ENCODE measurements at places on chromosomes 5 and 9. TPM values are rescaled to one million over a fixed set of nuclear protein-coding genes. Genes with fewer than 3 reads are reported as not detected.

GRCh38 chr5:171386861-171387344, 746 bp upstream of the NPM1 start:
- no peak for DNase-seq

DNA sequence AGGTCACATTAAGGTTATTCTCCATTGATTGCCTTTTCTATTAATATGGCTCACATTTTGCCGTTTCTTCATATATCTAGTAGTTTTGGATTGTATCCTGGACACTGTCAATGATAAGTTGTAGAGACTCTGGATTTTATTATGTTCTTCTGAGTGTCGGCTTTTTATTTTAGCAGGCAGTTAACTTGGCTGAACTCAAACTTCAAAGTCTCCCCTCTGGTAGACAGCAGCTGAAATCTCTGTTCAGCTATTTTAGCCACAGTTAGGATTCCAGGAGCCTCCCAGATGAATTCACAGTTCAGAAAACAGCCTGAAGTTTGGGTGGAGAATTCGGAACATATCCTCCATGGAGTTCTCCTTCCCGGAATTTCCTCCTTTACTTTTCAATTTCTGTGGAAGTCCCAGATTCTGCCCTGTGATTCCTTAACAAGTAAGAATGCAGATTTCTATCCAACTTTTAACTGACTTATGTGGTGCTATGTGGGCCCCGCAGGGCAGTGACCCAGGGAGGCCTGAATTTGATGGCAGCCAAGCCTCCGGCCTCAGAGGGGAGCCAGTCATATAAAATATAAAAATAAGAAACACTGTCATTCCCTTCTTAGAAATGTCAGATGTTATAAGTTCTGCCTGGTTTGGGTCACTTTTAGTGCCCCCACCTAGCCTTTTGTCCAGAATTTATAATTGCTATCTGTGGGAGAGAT, 39.3 kb upstream of the MVB12B start:
- no peak for DNase-seq

PGM5 gene
- 6.2 TPM for total RNA-seq

FOXD4L4 gene
- total RNA-seq, result 0.40 TPM

APBA1 gene
- 10.7 TPM for total RNA-seq

DNA sequence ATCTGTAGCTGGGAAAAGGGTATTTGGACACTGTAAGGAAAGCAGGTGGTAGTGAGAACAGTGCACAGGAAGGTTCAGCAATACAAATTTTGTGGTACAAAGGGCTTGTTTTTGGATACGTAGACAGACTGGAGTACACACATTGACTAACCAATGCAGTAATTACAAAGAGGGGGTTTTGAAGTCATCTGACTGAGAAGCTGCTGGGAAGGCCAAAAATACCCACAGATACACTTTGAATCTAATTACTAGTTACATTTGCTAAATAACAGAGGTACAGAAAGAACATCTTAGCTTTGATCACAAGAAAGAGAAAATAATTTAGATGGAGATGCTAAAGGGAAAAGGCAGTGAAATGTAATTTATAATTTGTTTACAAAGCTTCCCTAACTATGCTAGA, 45.9 kb downstream of the PKD2L2 start:
- DNase-seq, result no peak

SH3PXD2B gene
- total RNA-seq, result 29.1 TPM

GRCh38 chr5:145260670-145261069, 574.5 kb downstream of the PRELID2 start:
- no peak for DNase-seq

GRCh38 chr5:157025093-157025698, 33.7 kb downstream of the HAVCR1 start:
- no peak for DNase-seq

PPIC gene
- total RNA-seq, result 9.3 TPM

GRCh38 chr9:127905004-127905728, 5.8 kb upstream of the ST6GALNAC6 start:
- no peak for DNase-seq

DNA sequence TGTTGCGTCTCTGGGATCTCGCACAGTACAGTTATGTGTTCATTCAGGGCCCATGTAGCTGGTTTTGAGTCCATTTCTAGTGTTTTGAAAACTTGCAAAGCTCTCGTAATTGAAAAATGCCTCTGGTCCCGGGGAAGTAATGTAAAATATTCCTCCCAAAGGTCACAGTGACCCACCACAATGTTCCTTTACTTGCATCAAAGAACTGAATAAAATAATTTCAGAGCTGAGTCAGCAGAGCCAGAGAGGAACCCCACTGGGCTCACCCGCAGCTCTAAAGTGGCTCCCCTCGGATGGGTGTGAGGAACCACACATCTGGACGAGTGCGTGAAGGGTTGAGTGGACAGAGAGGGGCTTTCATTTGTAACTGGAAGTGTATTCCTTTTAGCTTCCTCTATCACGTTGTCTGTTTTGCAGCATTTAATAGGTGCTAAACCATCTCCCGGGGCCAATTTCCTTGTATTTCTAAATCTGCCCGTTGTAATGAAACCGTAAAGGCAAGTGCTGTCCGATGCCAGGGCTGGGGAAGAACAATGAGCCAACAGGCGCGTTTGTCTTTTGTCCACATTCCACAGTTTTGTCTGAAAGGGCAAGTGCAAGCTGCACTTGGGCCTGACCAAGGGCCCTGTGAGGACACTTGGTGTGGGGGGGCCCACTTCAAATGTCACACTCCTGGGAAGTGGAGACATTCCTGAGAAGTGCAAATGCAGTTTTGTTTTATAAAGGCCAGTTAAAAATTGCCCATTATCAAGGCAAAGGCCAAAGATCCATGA, 29.9 kb downstream of the COL5A1 start:
- DNase-seq, result no peak

FGD3 gene
- total RNA-seq, result 6.3 TPM

GRCh38 chr5:65718576-65719310, 3.2 kb downstream of the SGTB start:
- no peak for DNase-seq

DNA sequence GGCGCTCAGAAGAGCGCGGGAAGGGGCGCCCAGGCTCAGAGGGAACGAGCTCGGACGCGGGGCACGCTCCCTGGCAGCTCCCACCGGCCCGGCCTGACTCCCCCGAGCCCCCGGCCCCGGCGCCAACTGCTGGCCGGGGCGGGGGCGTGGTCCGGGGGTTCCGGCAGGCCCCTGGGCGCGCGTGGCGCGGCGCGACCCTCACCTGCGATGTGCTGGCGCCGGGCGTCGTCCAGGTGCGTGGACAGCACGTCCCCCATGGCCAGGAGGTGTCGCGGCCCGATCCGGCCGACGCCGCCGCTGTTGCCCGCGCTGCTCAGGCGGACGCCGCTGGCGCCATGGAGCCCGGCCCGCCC, 43.5 kb upstream of the STXBP1 start:
- DNase-seq, result no peak

DNA sequence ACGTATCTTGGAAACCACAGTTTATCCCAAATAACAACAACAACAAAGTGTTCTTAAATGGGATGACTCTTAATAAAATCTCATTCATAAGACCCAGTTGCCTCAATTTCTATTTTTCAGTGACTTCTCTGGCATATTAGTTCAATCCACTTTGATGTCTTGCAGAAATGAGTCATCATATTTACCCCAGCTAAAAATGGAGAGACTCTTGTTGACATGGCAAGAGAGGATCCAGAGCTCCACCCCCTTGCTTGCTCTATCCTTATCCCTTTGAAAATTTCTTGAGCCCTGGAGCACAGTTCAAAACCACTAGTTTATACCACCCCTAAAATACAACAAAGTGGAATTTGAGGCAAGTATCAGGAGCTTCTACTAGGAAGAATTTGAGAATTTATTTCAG, 20.8 kb downstream of the VCAN start:
- DNase-seq, result no peak

GRCh38 chr9:130539420-130540223, 39.8 kb upstream of the FUBP3 start:
- no peak for DNase-seq

- DNase-seq, result no peak
These were observed 114.5 kb downstream of the MTRR start for GRCh38 chr5:7983433-7983832.

SYNPO gene
- total RNA-seq, result 7.0 TPM

DNA sequence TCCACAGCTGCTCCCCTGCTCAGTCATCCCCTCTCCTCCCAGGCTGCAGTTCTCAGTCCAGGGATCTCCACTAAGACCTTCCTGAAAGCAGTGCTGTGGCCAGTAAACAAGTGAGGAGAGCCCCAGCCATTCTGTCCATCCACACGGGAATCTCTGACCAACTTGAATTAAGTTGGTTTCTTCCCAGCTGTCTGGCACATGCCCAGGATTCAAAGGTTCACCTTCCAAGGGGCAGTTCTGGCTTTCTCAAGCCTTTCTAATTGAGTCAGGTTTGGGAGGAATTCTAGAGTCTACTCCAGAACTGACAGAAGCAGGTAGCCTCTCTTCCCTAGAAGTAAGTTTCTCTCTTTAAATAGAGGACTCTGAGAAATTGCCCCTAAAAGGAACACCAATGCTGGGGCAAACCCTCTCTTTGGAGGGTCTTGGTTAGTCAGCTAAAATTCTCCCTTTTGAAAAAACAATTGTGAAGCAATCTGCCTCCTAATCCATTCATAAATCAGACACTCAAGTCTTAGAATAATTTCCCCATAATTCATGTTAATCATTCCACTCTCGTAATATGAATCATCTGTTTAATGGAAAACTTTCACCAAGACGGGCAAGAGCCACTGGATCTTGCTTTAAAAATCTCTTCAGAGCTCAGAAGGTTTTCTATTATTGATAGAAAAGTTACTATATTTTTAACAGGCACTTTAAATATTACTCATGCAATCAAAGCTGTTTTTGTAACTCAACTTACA, 133.8 kb downstream of the SPOCK1 start:
- DNase-seq, result no peak

SPATA9 gene
- total RNA-seq, result not detected

LCP2 gene
- total RNA-seq, result 7.7 TPM

TESK1 gene
- total RNA-seq, result 47.4 TPM

- no peak for DNase-seq
These were observed 218.7 kb downstream of the TRPM3 start for GRCh38 chr9:70902692-70903131.

GRCh38 chr5:2007878-2008501, 125.3 kb upstream of the IRX4 start:
- DNase-seq, result peak; percentile 84

DNA sequence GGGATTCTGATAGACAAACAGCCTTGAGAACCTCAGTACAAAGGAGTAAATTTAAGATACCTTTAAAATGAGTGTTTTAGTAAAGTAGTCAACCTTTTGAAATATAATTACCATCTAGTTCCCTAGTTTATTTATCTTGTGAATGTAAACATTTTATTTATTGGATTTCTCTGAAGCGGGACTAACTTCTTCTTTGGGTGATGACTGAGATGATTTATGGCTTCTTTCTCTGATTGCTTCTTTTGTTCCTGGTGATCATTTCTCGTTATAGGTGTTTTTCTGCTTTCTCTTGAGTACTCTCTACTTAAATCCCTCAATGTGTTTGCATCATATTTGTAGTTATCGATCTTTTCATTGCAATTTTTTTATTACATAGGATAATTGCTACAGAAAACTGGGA, 33.2 kb downstream of the PRDM6 start:
- DNase-seq, result no peak

GABRG2 gene
- not detected for total RNA-seq

DNA sequence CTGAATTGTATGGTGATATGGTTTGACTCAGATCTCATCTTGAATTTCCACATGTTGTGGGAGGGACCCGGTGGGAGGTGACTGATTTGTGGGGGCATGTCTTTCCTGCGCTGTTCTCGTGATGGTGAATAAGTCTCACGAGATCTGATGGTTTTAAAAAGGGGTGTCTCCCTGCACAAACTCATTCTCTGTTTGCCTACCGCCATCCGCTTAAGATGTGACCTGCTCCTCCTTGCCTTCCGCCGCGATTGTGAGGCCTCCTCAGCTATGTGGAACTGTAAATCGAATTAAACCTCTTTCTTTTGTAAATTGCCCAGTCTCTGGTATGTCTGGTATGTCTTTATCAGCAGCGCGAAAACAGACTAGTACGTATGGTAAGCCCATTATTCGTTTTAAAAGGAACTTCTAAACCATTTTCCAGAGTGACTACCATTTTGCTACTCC, 48.7 kb downstream of the SLC36A1 start:
- no peak for DNase-seq

DNA sequence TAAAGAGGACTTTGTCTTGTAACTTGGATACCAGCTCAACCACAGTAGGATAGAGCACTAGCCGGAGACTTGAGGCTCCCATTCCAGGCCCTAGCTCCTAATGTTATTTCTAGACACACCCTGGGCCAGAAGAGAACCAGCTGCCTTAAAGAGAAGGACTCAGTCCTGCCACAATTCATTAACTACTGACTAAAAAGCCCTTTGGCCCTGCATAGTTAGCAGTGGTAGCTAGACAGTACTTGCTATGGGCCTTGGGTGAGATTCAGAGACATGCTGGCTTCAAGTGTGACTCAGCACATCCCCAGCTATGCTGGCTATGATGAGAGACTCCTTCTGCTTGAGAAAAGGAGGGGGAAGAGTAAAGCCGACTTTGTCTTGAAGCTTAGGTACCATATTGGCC, 47.3 kb downstream of the TMEM167A start:
- DNase-seq, result no peak

CSF1R gene
- total RNA-seq, result 16.7 TPM

C1QTNF2 gene
- total RNA-seq, result not detected

COL5A1 gene
- 8.6 TPM for total RNA-seq

DNA sequence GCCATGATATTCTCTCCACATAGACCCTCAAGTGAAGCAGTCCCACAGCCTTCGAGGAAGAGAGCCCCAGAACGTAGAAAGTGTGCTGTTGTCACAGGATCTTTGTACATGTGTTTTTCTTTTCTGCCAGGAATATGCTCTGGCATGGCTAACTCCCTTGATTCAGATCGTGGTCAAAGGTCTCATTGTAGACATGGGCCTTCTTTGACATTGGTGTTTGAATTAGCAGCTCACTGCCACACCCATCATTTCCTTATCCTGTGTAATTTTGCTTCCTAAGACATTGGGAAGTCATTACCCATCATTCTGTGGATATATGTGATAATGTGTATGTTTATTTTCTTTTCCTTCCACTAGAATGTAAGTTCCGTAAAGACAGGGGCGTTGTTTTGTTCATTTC, 25.5 kb downstream of the MTRR start:
- DNase-seq, result no peak

DNA sequence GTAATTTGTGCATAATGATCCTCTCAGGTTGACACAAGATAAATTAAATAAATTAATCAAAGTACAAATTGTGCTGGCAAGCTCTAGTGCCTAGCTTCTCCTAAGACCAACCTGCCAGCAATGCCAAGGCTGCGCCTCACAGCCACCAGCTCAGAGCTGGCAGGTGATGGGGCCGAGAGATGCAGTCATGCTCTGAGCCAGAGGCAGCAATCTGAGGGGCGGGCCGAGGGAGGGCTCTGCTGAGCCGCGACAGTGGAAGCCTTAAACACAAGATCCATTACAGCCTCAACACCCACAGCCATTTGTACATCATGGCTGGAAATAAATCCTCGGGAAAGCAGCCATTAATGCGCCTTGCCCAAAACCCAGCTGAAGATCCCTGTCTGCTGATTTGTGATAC, 20.3 kb downstream of the MED27 start:
- DNase-seq, result no peak

DNA sequence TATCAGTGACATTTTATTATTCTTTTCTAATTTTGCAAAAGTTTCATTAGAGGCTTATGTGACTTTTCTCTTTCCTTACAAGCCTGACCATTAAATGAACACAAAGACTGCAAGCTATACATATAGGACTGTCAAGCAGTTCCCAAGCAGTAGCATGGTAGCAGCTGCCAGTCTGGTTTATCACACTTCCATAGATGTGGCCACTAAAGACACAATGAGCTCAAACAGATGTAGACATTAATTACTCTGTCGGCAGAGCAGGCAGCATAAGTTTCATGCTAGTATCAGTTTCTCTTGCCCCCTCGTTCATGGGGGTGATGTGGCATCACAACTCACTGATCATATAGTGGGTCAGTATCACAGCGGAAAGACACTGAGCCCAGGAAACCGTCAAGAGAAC, 89.5 kb downstream of the CDH10 start:
- no peak for DNase-seq
